ENCODE measurements at places on chromosomes 13 and 19. TPM values are rescaled to one million over a fixed set of nuclear protein-coding genes. Genes with fewer than 3 reads are reported as not detected.

SLC15A1 gene
- total RNA-seq = 0.68 TPM

HRC gene
- not detected for total RNA-seq

CCNA1 gene
- 0.17 TPM for total RNA-seq

TICAM1 gene
- 19.2 TPM for total RNA-seq

SIGLEC12 gene
- total RNA-seq = not detected

GPR18 gene
- not detected for total RNA-seq

SELENOV gene
- 0.42 TPM for total RNA-seq

CBY2 gene
- not detected for total RNA-seq

KIR3DL3 gene
- not detected for total RNA-seq

All from kidney epithelial cell (primary cell).